Activated naive CD8-positive, alpha-beta T cell treated with anti-CD3 and anti-CD28 coated beads, Interleukin-2, amount 10 ng/mL, durations not matched to agents 7 days and 5 days (primary cell): ENCODE measurements at places on chromosomes 12 and 14. TPM values are rescaled to one million over a fixed set of nuclear protein-coding genes. Genes with fewer than 3 reads are reported as not detected.

ADAM21 gene
- total RNA-seq = not detected

KRT3 gene
- total RNA-seq = not detected

DYRK4 gene
- 30.9 TPM for total RNA-seq

NINJ2 gene
- total RNA-seq = 5.4 TPM

IFNG-AS1 gene
- total RNA-seq = 5.2 TPM

FAM90A1 gene
- 0.11 TPM for total RNA-seq

SLC25A47 gene
- total RNA-seq = not detected

RNF212B gene
- total RNA-seq = not detected

KRT2 gene
- not detected for total RNA-seq

PITPNM2 gene
- total RNA-seq = 15.2 TPM

PCK2 gene
- total RNA-seq = 47.4 TPM

EIF5 gene
- total RNA-seq = 202 TPM

OR6C65 gene
- total RNA-seq = not detected

GRCh38 chr14:55077170-55078151, 26.0 kb downstream of the MAPK1IP1L start:
- H3K36me3 ChIP-seq = no peaks in the 10 kb centered on the region
- H3K4me3 ChIP-seq = no peak overlapping the region
- no peak for DNase-seq
- peaks cover 7% of the 10 kb centered on the region for H3K27me3 ChIP-seq
- no peak overlapping the region for H3K27ac ChIP-seq

- H3K4me3 ChIP-seq = no peak overlapping the region
- DNase-seq = no peak
- H3K27me3 ChIP-seq = no peaks in the 10 kb centered on the region
- H3K27ac ChIP-seq = no peak overlapping the region
Measured at GRCh38 chr14:29425705-29426482, 501.8 kb downstream of the PRKD1 start.

GRCh38 chr14:34872822-34873588, 2.2 kb downstream of the BAZ1A start:
- peaks cover 15% of the 10 kb centered on the region for H3K36me3 ChIP-seq
- H3K4me3 ChIP-seq = peak overlapping the region; percentile 93
- no peak for DNase-seq
- H3K4me1 ChIP-seq = peaks cover 42% of the 10 kb centered on the region

GRCh38 chr14:81859046-81859445, 325.4 kb upstream of the SEL1L start:
- H3K4me3 ChIP-seq = no peak overlapping the region
- no peak for DNase-seq
- no peaks in the 10 kb centered on the region for H3K36me3 ChIP-seq
- no peaks in the 10 kb centered on the region for H3K4me1 ChIP-seq
- H3K27me3 ChIP-seq = no peaks in the 10 kb centered on the region

- DNase-seq = no peak
- H3K27ac ChIP-seq = no peak overlapping the region
- peaks cover 2% of the 10 kb centered on the region for H3K27me3 ChIP-seq
- no peak overlapping the region for H3K4me3 ChIP-seq
- H3K36me3 ChIP-seq = no peaks in the 10 kb centered on the region
Measured at GRCh38 chr12:100437038-100437841, 36.4 kb upstream of the NR1H4 start.

DNA sequence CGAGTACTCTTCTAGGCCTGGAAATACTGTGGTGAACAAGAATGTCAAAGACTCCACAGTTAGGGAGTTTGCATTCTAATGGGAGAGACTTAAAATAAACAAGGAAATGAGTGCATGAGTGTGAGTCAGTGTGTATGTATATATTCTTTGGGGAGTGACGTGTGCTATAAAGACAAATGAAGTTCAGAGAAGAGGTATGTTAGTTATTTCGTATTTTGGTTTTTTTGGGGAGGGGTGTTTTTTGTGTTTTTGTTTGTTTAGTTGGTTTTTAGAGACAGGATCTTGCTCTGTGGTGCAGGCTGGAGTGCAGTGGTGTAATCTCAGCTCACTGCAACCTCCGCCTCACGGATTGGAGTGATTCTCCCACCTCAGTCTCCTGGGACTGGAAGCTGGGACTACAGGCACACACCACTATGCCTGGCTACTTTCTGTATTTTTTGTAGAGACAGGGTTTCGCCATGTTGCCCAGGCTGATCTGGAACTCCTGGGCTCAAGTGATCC, 74.3 kb downstream of the SRGAP1 start:
- H3K4me1 ChIP-seq = no peaks in the 10 kb centered on the region
- no peaks in the 10 kb centered on the region for H3K36me3 ChIP-seq
- no peaks in the 10 kb centered on the region for H3K27me3 ChIP-seq

GRCh38 chr14:68506645-68507419, 286.0 kb downstream of the ZFP36L1 start:
- no peak for DNase-seq
- no peaks in the 10 kb centered on the region for H3K36me3 ChIP-seq
- H3K4me3 ChIP-seq = peak overlapping the region; percentile 14
- peak overlapping the region; percentile 25 for H3K27ac ChIP-seq
- no peaks in the 10 kb centered on the region for H3K27me3 ChIP-seq

GRCh38 chr12:84502180-84502860, 410.3 kb downstream of the SLC6A15 start:
- DNase-seq = no peak
- H3K27me3 ChIP-seq = no peaks in the 10 kb centered on the region
- H3K36me3 ChIP-seq = no peaks in the 10 kb centered on the region
- H3K27ac ChIP-seq = no peak overlapping the region

DNA sequence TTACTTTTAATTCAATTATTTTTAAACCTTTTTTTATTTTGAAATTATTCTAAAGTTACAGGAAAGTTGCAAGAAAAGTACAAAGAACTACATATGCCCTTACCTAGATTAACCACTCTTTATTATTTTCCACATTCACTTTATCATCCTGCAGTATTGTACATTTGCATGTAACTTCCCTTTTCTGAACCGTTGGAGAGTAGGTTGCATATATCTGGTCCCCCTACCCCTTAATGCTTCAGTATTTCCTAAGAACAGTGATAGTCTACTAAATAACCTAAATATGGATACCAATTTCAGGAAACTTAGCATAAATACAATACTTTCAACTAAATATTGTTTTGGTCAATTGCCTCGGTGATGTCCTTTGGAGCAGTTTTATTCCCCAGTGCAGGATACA, 15.0 kb downstream of the G2E3 start:
- H3K4me1 ChIP-seq = peaks cover 34% of the 10 kb centered on the region
- no peak overlapping the region for H3K4me3 ChIP-seq
- peaks cover 47% of the 10 kb centered on the region for H3K36me3 ChIP-seq
- no peak overlapping the region for H3K27ac ChIP-seq
- H3K27me3 ChIP-seq = no peaks in the 10 kb centered on the region

GRCh38 chr14:65506801-65507200, 94.3 kb downstream of the FUT8 start:
- no peak overlapping the region for H3K4me3 ChIP-seq
- H3K27ac ChIP-seq = no peak overlapping the region
- H3K36me3 ChIP-seq = peaks cover 45% of the 10 kb centered on the region
- no peak for DNase-seq
- H3K4me1 ChIP-seq = peaks cover 21% of the 10 kb centered on the region

GRCh38 chr14:94685166-94685581, 73.0 kb downstream of the SERPINA3 start:
- no peak for DNase-seq
- H3K27me3 ChIP-seq = peaks cover 8% of the 10 kb centered on the region
- H3K4me1 ChIP-seq = peaks cover 2% of the 10 kb centered on the region
- H3K4me3 ChIP-seq = no peak overlapping the region
- H3K27ac ChIP-seq = no peak overlapping the region
- no peaks in the 10 kb centered on the region for H3K36me3 ChIP-seq

DNA sequence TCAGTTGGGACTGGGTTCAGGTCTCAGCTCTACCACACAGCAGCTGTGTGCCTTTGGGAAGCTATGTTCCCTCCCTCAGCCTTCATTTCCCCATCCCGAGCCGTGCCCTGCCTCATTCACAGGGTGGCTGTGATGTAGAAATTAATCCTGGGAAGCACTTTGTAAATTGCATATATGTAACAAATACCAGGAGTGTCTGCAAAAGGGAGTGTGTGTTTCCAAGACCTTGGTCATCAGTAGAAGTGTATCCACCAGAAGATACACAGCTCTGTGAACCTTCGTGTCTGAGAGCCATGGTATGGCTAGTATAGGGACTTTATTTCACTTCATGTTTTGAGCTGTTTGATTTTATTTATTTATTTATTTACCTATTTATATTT, 26.1 kb downstream of the ALDH2 start:
- H3K27me3 ChIP-seq = no peaks in the 10 kb centered on the region
- no peaks in the 10 kb centered on the region for H3K4me1 ChIP-seq
- no peak overlapping the region for H3K27ac ChIP-seq
- H3K4me3 ChIP-seq = no peak overlapping the region
- no peak for DNase-seq

DNA sequence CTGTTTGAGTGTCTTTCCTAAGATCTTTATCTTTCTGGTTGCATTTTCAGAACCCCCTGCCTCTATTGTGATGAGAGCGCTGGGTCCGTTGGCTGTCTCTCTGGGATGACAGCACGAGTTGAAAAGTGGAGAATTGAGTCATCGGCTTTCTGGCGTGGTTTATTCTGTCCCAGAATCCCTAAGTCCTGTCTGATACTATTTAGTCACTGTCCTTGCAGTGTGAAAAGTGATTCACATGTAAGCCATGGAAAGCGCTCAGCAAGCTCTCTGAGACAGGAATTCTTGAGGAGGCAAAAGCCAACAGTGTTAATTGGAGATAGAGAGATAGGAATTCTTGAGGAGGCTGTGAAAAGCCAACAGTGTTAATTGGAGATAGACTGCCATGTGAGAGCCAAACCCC, 121.7 kb downstream of the CHST11 start:
- H3K4me3 ChIP-seq = no peak overlapping the region
- H3K4me1 ChIP-seq = peaks cover 63% of the 10 kb centered on the region
- H3K27me3 ChIP-seq = no peaks in the 10 kb centered on the region
- H3K36me3 ChIP-seq = peaks cover 21% of the 10 kb centered on the region

- H3K4me3 ChIP-seq = no peak overlapping the region
- peaks cover 8% of the 10 kb centered on the region for H3K4me1 ChIP-seq
- no peak for DNase-seq
- H3K27me3 ChIP-seq = no peaks in the 10 kb centered on the region
Measured at GRCh38 chr14:88613552-88614010, 50.7 kb downstream of the ZC3H14 start.

DNA sequence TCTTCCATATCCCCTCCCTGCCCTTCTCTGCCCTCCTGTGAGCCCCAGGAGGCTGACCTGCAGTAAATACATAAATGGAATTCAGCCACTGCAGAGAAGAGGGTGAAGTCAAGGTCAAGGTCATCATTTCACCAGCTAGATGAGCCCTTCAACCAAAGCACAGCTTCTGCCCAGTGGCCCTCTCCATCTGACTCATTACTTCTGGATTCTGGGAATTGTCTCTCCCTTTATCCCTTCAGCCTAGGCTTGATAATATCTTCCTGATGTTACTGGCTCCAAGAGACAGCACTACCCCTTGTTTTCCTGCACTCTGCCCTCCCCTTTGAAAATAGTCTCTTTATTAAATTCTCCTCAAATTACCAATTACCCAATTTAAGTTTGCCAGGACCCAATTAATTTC, 64.5 kb downstream of the TTC9 start:
- no peak overlapping the region for H3K4me3 ChIP-seq
- no peak overlapping the region for H3K27ac ChIP-seq
- H3K4me1 ChIP-seq = peaks cover 3% of the 10 kb centered on the region
- no peaks in the 10 kb centered on the region for H3K36me3 ChIP-seq
- DNase-seq = no peak
- no peaks in the 10 kb centered on the region for H3K27me3 ChIP-seq

GRCh38 chr12:31491841-31492598, 98.9 kb downstream of the DENND5B start:
- no peak overlapping the region for H3K4me3 ChIP-seq
- DNase-seq = no peak
- no peaks in the 10 kb centered on the region for H3K36me3 ChIP-seq
- no peak overlapping the region for H3K27ac ChIP-seq

DNA sequence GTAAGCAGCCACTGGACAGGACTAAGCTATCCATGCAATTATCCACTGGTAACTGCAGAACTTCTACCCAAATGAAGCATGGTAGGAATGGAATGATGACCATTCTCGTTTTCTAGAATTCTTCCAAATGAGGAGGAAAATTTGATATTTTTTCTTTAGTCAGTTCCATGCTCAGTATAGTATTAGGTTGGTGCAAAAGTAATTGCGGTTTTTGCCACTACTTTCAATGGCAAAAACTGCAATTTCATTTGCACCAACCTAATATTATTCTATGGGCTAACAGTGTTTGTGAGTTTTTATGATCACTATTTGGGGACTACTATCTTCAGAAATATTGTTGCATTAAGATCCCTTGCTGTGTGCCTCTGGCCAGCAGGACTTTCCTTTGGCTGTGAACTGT, 42.9 kb upstream of the PELI2 start:
- H3K36me3 ChIP-seq = no peaks in the 10 kb centered on the region
- no peak overlapping the region for H3K27ac ChIP-seq
- H3K4me3 ChIP-seq = no peak overlapping the region
- H3K27me3 ChIP-seq = peaks cover 9% of the 10 kb centered on the region
- no peaks in the 10 kb centered on the region for H3K4me1 ChIP-seq

- no peak for DNase-seq
- no peak overlapping the region for H3K4me3 ChIP-seq
- no peak overlapping the region for H3K27ac ChIP-seq
- H3K27me3 ChIP-seq = peaks cover 41% of the 10 kb centered on the region
- H3K4me1 ChIP-seq = no peaks in the 10 kb centered on the region
Measured at GRCh38 chr12:53803194-53803593, 51.4 kb upstream of the CISTR start.

GRCh38 chr14:73457041-73457923, 1.1 kb downstream of the NUMB start:
- no peaks in the 10 kb centered on the region for H3K27me3 ChIP-seq
- H3K27ac ChIP-seq = peak overlapping the region; percentile 97
- peak; percentile 46 for DNase-seq
- H3K36me3 ChIP-seq = peaks cover 3% of the 10 kb centered on the region
- peak overlapping the region; percentile 98 for H3K4me3 ChIP-seq

- DNase-seq = no peak
- peaks cover 12% of the 10 kb centered on the region for H3K27me3 ChIP-seq
Measured at GRCh38 chr12:66066929-66067523, 63.5 kb downstream of the LLPH start.

DNA sequence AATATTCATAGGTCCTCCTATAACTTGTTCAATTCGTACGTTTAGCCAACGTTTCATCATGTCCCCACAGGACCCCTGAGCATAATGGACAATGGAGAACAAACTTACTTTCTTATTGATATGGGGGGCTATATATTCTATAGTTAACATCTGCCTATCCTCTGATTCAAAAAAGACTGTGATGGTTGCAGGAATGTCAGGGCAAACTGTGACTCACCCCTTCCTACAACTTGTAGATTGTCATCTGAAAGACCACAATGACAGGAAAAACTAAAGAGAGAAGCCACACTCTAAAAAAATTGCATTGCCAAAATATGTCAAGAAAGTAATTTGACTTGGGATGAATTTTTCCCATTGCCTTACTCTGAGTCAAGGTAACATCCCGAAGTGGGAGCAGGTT, 50.8 kb downstream of the CATSPERB start:
- no peaks in the 10 kb centered on the region for H3K27me3 ChIP-seq
- no peak overlapping the region for H3K4me3 ChIP-seq
- H3K4me1 ChIP-seq = peaks cover 22% of the 10 kb centered on the region
- peaks cover 13% of the 10 kb centered on the region for H3K36me3 ChIP-seq

GRCh38 chr12:50024805-50025186, 498 bp downstream of the RACGAP1 start:
- H3K36me3 ChIP-seq = peaks cover 19% of the 10 kb centered on the region
- peak overlapping the region; percentile 100 for H3K4me3 ChIP-seq
- no peak for DNase-seq
- H3K27me3 ChIP-seq = no peaks in the 10 kb centered on the region

GRCh38 chr14:65082930-65083329, 19.4 kb downstream of the MAX start:
- H3K36me3 ChIP-seq = peaks cover 79% of the 10 kb centered on the region
- peaks cover 34% of the 10 kb centered on the region for H3K4me1 ChIP-seq
- DNase-seq = no peak
- H3K4me3 ChIP-seq = no peak overlapping the region
